GM04504 (cell line): ENCODE measurements at places on chromosomes 4 and X.

DNA sequence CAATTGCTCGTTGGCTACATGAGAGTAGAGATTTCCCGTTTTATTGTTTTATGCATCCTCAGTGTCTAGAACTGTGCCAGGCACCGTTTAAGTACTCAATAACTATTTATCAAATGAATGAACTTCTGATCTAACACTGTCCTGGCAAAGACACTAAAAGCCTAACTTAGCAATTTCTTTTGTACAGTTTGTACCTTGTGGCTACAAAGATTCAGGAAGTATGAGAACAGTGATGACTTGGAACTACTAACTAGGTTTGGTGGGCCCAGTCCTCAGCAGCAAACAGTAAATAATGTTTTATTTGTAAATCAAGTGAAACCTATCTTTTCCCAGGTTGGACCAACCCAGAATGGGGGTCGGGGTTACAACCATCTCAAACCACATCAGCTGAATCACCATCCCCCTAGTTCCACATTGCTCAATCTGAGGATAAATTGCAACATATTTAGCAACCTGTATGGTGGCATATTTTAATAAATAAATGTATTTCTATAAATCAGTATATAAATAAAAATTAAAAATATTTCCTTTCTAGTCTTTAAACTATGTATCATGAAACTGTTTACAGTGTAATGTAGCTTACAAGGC lies 12.3 kb upstream of the SCRG1 start:
- DNase-seq = no peak

- peak; percentile 60 for DNase-seq
Measured at GRCh38 chrX:905848-906566, 275.4 kb downstream of the SHOX start.

GRCh38 chr4:183797445-183798300 lies 107.4 kb upstream of the STOX2 start:
- no peak for DNase-seq

DNA sequence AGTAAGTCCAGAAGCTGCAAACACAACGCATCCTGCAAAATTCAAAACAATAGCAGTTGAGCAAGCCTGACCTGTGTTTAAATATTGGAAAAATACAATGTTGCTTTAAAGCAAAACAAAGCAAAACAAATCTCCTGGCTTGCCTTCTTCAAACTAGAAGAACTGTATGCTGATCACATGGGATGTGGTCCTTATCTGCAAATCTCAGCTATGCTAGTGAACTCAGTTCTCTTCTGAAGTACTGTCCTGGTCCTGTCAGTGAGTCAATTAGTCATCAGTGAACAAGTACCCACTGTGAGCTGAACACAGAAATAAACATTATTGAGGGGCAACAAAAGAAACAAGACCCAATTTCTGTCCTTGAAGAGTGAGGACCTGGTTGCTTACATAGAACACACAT lies 522.5 kb downstream of the SMARCA1 start:
- DNase-seq = no peak

- DNase-seq = no peak
Measured at GRCh38 chrX:30027636-30028035, 187.7 kb upstream of the MAGEB2 start.

DNA sequence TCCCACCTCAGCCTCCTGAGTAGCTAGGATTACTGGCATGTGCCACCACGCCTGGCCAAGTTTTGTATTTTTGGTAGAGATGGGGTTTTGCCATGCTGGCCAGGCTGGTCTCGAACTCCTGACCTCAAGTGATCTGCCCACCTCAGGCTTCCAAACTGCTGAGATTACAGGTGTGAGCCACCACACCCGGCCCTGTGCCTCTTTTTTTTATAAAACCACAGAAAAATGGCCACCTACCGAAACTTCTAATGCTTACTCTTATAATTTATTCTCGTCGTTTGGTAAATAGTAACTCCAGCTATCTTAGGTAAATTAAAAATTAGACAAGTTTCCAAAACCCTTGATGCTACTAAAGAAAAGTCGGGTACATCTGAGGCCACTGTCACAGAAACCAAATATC lies 54.4 kb downstream of the IRF2 start:
- no peak for DNase-seq

GRCh38 chrX:87516717-87517121 lies 883 bp upstream of the KLHL4 start:
- no peak for DNase-seq

- no peak for DNase-seq
Measured at GRCh38 chr4:53193111-53193510, 172.8 kb downstream of the SCFD2 start.

DNA sequence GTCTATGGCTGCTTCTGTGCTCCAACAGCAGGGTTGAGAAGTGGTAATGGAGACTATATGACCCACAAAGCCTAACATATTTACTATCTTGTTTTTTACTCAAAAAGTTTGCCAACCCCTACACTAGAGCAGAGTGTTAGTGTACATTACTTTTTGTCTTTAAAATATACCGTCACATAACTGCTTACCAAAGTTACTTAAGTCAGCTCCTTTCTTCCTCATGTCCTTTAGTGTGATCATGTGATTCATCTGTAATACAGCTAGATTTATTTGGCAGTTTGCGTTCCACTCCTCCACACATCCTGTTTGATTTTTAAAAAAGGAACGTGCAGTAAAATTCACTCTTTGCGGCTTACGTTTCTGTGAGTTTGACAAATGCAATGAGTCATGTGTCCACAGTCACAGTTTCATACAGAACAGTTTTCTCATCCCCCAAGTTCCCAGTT lies 162.4 kb upstream of the GPRIN3 start:
- peak; percentile 72 for DNase-seq

DNA sequence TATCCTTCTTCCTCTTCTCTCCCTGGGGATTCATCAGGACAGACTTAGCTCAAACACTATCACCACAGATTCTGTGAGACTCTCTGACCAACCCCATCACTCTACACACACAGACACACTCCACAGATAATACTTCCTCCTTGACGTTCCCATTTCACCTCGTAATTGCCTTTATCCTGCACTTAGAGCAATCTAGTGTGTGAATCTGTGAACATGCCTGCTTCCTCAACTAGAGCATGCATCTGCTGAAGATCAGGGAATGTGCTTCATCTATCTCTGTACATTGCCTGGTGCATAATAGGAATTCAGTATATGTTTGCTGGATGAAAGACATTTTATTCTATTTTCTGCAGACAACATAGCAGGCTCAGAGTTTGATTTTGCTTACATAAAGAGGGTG lies 25.1 kb upstream of the HS6ST2 start:
- DNase-seq = no peak

GRCh38 chrX:10098270-10098713 lies 58.5 kb upstream of the CLCN4 start:
- DNase-seq = no peak
